ENCODE measurements at places on chromosomes 1 and 21.
A peak's percentile ranks its signal among the peaks of the same experiment; 100 is the strongest.

GRCh38 chr1:210415846-210416448 is 87.2 kb downstream of the HHAT start:
- DNase-seq: no peak

DNA sequence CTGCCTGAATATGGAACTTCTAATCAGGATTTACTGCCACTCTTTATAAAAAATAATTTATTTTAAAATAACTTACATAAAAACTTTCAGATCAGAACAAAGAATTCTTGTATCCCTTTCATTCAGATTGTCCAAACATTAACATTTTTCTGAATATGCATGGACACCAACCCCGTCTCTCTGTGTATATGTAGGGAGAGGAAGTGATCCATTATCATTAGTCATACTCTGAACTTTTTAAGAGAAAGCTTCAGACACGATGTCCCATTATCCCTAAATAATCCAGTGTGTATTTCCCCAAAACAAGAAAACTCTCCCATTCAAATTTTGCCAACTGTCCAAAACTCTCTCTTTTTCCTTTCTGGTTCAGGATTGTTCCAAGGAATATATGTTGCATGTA is 122.3 kb upstream of the CXADR start:
- no peak for DNase-seq

GRCh38 chr1:246092136-246092535 is 414.9 kb downstream of the SMYD3 start:
- no peak for DNase-seq

DNA sequence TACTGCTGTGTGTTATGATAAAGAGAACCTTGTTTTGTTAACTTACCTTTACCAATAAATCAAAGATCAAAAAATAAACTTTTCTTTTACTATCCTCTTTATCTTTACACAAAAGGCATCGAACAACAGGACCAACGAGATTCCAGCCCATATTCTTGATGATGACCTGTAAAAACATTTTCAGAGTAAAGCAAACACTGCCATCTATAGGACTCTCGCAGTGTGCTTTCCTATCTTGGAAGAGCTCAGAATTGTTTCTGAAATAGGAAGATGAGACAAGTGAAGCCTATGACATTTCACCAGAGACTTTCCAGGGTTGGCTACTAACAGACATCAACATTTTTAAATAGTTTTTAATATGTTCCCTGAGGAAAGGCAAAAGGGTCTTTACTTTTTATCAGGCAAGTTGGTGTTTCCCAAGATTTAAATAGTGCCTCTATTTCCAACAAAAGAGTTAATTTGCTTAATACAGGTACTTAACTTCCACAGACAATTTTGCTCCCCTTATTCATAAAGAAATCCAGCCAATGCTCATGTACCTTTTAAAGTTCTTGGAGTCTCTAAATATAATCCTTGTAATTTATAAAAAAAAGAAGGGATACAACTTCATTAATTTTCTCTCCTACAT is 7.3 kb downstream of the GLMN start:
- DNase-seq: peak; percentile 61

DNA sequence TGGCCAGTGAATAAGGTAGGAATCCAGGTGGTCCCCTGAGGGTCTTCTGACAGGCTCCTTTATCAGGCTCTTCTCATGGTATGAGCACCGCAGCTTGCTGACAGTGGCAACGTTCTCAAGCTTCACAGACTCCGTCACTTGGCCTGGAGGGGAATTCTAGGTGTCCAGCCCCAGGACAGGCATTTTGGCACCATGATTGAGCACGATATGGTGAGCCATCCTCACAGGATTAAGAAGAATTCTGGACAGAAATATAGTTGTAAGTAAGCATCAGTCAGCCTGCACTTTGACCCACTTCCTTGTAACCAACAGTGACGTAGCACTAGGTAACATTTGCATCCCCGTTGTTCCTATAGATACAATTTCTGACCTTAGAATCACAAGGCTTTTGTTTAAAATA is 30.5 kb upstream of the KIF26B start:
- DNase-seq: no peak

GRCh38 chr21:33852485-33852884 is 63.1 kb downstream of the ATP5PO start:
- no peak for DNase-seq

DNA sequence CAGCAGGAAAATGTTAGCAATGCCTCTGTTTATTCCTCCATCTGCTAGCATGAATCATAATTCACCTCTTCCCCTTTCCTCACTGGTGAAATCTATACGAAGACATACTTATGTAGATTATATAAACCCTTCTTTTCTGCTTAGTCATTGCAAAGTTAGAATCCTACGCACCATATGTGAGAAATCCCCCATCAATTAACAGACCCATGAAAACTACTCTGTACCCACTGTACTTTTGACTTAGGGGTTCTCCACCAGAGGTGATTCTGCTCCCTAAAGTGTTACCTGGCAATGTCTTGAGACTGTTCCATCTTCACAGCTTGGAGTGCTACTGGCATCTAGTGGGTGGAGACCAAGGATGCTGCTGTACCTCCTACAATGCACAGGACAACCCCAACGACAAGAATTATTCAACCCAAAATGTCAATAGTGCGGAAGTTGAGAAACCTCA is 49.6 kb upstream of the KCTD3 start:
- no peak for DNase-seq

DNA sequence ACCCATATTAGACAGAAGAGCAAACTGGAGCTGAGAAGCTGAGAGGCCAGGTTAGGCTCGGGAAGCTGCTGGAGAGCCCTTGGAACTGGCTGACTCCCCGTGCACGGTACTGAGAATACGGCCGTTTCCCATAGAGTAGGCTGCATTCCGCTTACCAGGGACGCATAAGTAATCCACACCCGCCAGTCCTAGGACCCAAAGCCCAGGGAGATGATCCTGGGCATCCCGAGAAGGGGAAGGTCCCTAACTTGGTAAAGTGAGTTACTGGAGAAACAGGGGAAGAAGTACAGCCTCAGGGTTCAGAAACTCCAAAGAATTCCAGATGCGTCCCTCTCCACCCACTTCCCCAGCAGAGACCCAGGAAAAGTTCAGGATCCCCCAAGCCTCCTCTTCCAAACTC is 1.3 kb downstream of the LRRC38 start:
- no peak for DNase-seq

DNA sequence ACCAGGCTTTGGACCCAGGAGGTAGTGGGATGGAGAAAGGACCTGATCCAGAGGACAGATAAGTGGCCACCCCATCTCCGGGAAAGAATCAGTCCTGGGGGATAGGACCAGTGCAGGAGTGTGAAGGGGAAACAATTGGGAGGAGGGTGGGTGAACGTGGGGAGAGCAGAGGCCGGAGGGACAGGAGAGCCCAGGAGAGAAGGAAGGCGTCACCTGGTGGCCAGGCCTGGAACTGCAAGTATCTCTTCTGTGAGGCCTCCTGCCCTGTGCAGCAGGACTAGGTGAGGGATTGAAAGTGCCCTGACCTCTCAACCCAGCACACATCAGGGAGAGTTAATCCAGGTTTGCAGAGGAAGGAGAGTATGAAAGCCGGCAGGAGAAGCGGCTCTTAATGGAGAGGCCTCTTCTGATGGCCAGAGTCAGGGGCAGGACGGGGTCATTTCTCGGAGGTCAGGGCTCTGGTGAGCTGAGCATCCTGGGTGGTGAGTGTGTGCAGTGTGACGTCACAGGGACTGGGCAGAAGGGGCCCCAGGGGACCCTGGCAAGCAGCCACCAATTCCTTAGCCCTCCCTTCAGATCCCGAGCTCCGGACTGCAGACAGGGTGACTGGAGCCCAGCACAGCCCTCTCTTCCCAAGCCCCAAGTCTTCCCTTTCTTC is 9.2 kb upstream of the LAD1 start:
- DNase-seq: peak; percentile 91

DNA sequence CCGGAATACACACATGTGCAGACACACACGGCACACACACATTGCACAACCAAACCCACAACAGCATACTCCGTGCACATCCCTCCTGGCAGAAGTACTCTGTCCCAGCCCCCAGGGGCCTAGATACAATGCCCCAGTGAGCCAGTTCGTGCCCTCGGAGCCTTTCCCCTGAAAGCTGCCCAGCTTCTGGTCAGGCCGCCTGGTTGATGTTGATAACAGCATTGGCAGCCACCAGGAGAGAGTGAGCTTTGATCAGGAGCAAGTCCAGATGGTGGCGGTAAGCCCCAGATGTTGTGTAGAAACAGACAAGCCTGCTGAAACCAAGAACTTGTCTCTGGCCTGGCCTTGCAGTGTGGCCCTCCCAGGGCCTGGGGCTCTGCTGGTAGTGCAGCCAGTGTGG is 109.1 kb downstream of the GRIK3 start:
- no peak for DNase-seq

GRCh38 chr21:33865176-33865575 is 50.4 kb downstream of the ATP5PO start:
- DNase-seq: no peak

- no peak for DNase-seq
Observed at GRCh38 chr21:36780861-36781260, 81.9 kb downstream of the SIM2 start.

- no peak for DNase-seq
Observed at GRCh38 chr1:65584399-65584798, 163.9 kb downstream of the LEPR start.

GRCh38 chr1:5830771-5831599 is 161.2 kb downstream of the NPHP4 start:
- no peak for DNase-seq

DNA sequence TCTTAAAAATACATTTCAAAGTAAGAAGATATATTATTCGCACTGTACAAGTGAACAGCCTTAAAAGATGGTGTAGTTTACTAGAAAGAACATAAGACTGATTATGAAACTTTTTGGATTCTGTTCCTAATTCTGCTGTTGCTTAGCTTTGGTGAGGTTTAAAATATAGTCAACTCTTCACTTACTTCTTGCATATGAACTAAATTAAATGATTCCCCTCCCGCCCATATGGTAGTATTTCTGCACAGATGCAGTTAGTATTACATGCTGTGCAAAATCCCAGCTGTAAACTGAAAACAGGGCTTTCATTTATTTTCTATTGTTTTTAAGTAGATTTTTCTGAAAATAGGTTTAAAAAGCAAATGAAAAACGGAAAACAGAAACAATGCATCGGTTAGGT is 345.4 kb upstream of the NCAM2 start:
- no peak for DNase-seq

DNA sequence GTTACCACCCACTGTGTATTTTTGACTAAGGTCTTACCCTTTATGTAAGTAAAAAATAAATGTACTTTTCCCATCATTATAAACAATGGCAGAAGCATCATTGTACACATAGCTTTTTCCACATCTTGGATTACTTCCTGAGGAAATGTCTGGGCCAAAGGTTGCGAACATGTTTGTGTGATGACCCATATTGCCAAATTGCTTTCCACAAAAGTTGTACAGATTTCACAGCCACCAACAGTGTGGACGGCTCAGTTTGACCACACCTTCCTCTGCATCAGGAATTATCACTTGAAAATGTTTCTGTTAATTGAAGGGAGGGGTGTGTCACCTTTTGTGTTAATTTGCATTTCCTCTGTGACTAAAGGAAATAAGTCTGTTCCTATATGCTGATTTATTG is 25.7 kb downstream of the AKNAD1 start:
- DNase-seq: peak; percentile 67

- DNase-seq: peak; percentile 76
Observed at GRCh38 chr1:47424336-47424982, 8.4 kb downstream of the FOXE3 start.

DNA sequence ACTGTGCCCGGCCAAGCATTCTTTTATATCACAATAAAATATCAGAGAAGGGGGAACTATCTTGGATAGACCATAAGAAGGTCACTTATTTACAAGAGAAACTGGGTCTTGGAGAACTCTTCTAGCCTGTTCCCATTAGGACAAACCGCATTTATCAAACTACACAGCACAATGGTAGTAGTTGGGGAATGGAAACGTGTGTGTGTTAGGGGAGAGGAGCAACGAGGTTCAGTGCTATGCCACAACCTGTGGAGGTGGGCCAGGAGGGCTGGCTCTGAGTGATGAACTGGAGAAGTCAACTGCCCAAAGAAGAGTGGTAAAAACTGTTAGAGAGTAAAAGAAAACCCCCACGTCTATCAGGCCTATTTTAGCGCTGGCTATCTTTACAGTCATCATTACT is 1.6 kb downstream of the DONSON start:
- no peak for DNase-seq

GRCh38 chr21:45385549-45386050 is 19.4 kb upstream of the COL18A1 start:
- no peak for DNase-seq

GRCh38 chr1:177771688-177772087 is 198.2 kb downstream of the SEC16B start:
- no peak for DNase-seq

DNA sequence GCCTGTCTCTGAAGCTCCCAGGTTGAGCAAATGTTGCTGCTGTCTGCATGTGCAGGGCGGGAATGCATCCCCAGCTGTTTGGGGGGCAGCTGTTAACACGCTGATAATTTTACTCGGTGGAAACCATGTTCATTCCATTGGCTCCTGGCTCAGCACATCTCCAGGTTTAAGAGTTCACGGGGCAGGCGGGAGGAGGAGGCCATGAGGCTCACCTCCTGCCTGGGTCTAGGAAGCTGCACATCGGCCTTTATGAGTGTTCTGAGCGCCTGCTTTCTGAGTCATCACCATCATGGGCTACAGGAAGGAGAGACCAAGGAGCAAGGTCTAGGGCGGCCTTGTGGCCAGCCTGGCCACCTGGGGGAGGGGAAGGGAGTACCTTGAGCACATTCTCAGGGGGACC is 29.7 kb downstream of the AJAP1 start:
- no peak for DNase-seq

DNA sequence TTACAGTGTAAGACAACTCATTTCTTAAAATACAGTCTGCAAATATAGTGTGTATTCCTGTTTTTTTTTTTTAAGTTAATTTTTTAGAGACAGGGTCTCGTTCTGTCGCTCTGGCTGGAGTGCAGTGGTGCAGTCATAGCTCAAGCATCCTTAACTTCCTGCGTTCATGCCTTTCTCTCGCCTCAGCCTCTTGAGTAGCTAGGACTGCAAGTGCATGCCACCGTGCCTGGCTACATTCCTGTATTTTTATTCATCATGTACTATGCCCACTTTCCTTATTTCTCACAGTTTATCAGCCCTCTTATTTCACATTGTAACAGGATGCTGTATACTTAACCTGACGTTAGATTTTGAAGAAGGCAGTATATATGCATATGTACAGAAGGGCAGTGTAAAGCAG is 26.7 kb downstream of the MIER1 start:
- peak; percentile 9 for DNase-seq

DNA sequence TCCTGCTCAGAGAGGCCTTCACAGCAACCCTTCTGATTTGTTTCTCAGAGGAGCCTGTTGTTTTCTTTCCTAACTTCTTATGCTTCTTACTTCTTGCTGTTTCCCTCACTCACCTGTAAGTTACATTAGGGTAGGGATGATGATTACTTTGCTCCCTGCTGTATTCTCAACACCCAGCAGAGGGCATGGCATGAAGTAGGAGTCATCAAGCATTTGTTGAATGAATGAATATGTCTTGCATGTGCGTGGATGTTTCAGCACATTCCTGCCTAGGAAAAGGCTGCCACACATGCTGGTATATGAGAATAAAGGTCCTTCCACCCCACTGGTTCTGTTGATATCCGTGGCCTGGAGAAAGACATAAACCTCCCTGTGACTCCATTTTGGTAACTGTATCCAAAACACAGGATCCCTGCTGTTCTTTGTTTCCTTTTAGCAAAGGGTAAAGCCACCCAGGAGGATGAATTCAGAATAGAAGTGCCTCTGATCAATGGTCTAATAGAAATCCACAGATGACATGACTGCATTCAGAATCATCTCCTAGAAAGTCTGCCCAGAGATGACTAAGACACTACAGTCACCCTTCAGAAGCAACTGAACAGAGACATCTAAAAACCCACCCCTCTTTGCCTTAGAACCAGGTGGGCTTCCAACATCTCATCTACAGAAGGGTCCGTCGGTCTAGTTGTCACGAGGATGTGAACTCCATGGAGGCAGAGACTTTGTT is 168.8 kb downstream of the ZSCAN20 start:
- peak; percentile 60 for DNase-seq
